NCI-H460 (cell line): ENCODE measurements at places on chromosomes 16 and 17. TPM values are rescaled to one million over a fixed set of nuclear protein-coding genes. Genes with fewer than 3 reads are reported as not detected.

GRCh38 chr16:23252310-23252709 lies 49.8 kb upstream of the SCNN1B start:
- no peak for DNase-seq

- DNase-seq: no peak
Measured at GRCh38 chr17:48593840-48594537, 410 bp upstream of the HOXB5 start.

GRCh38 chr16:85261657-85262557 lies 149.6 kb upstream of the CIBAR2 start:
- no peak for DNase-seq

- DNase-seq: no peak
Measured at GRCh38 chr17:63475491-63476412, 1.1 kb upstream of the ACE start.

- no peak for DNase-seq
Measured at GRCh38 chr16:57544124-57544653, 1.7 kb downstream of the ADGRG5 start.

DNA sequence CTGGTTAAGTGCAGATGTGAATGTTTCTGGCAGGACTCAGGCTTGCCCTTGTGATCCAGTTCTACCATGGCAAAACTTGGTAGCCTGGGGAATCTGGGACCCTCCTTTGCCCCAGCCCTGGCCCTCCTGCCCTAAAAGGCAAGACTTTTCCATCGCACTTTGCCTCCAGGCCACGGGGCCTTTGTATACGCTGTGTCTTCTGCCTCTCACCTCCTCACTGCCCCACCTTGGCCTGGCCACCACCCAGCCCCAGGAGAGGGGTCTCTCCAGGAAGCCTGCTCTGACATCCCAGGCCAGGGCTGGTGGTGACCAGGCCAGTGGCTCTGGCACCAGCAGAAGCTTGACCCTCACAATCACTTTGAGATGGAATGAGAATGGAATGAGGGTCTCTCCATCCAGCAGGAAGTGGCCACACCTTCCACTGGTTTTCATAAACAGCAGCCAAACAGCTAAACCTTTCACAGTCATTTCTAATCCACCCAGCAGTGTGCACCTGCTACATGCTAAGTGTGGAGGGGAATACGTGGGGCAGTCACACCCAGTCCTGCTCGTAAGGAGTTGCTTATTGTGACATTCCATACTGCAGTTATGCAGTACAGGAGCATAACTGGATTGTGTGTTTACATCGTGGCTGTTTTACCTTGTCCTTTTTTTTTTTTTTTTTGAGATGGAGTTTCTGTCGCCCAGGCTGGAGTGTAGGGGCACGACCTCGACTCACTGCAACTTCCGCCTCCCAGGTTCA lies 1.6 kb upstream of the MRPL38 start:
- DNase-seq: no peak

GRCh38 chr17:41522301-41523224 lies 3.9 kb upstream of the KRT15 start:
- no peak for DNase-seq

GRCh38 chr17:77440560-77440981 lies 299.8 kb downstream of the SEC14L1 start:
- DNase-seq: no peak

GRCh38 chr16:50742576-50743200 lies 802 bp downstream of the CYLD start:
- DNase-seq: no peak

GRCh38 chr17:63274146-63274545 lies 172.0 kb downstream of the CYB561 start:
- no peak for DNase-seq

- no peak for DNase-seq
Measured at GRCh38 chr16:30443631-30444030, 2.0 kb downstream of the SEPHS2 start.

GRCh38 chr17:17700251-17700969 lies 19.2 kb downstream of the RAI1 start:
- DNase-seq: no peak

GRCh38 chr17:46813920-46814319 lies 4.6 kb downstream of the WNT3 start:
- no peak for DNase-seq

GRCh38 chr17:49223517-49224197 lies 6.9 kb downstream of the PHOSPHO1 start:
- DNase-seq: peak; percentile 37

DNA sequence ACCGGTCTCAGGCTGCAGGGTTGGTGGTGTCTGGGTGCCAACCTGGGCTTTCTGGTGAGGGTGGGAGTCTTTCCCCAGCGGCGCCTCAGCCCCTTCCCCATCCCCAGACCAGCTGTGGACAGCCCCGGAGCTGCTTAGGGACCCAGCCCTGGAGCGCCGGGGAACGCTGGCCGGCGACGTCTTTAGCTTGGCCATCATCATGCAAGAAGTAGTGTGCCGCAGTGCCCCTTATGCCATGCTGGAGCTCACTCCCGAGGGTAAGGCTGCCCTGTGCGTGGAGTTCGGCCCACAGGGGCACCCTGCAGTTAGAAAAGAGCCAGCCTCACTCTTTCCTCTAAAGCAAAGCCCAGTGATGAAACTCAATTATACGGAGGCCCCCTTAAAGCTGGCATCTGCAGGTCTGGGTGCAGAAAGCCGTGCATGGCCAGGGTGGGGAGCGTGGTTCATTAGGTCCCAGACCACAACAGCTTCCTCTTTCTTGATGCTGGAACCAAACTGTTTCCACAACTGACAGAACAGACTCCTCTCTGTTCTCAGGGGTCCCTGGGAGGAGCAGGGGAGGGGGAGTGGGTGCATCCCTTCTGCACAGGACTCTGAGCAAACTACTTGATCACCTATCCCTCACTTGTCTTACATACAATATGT lies 10.7 kb downstream of the GUCY2D start:
- no peak for DNase-seq

GRCh38 chr17:39611401-39612112 lies 3.8 kb upstream of the NEUROD2 start:
- no peak for DNase-seq

DNA sequence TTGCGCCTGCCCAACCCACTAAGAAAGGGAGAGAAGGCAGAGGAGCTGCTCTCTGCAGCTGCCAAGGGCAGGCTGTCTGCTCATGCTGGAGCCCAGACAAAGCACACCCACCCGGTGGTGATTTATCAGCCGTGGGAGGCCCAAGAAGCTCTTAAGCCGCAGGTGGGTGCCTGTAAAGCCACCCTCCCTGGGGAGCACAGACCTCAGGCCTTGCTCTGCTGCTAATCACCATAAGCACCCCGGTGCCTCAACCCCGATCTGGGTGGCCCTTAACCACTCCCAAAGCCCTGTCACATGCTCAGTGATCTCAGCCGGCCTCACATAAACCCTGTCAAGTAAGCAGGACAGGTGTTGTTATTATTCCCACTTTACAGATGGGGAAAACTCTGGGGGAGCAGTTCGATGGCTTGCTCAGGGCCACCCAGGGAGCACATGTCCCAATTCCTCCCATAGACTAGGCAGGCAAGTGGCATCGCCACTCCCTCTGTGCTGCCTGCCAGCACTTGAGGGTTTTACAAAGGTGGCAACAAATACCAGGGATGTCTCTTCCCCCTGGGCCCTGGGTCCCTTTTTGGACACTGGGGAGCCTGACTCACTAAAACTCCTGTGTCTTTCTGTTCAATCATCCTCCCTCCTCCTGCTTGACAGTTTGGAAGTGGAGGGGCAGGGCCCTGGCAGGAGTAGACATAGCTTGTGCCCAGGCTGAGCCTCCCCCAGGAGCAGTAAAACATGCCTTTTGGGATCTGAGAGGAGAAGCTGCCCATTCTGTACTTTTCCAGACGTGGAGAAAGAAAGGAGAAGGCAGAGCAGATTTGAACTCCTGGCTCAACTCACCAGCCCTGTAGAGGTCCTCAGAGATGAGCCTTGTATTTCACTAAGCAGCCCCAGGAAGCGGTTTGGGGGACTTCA lies 299.3 kb downstream of the SOX9 start:
- DNase-seq: no peak

DNA sequence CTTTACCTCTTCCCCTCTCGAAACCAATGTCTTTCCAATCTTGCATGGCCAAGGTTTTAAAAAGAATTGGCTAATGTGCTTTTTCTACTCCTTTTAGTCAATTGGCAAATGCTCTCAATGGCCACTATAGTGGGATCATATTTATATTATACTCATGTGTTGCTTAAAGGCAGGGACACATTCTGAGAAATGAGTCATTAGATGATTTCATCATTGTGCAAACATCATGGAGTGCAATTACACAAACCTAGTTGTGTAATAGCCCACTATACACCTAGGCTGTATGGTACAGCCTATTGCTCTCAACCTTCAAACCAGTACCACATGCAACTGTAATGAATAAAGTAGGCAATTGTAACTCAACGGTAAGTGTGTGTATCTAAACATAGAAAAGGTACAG lies 180.9 kb downstream of the HS3ST3A1 start:
- peak; percentile 68 for DNase-seq

GRCh38 chr17:50858486-50859225 lies 7.5 kb downstream of the TOB1 start:
- no peak for DNase-seq

DNA sequence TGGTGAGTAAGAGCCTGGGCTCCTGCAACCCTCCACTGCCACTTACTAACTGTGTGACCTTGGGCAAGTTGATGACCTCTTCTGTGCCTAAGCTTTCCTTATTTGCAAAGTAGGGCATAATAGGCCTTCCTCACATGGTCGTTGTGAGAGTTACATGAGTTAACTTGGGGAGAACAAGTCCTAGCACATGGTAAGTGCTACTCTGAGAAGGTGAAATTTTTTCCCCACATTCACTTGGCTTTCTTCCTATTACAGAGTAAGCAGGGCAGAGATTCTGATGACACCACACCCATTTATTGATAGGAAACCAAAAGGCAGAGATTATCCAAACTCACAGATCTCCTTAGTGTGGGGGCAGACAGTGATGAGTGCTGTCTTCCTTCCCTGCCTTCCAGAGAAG lies 1.6 kb downstream of the KCNH4 start:
- no peak for DNase-seq

- DNase-seq: no peak
Measured at GRCh38 chr16:78735337-78735736, 635.9 kb downstream of the WWOX start.

DNA sequence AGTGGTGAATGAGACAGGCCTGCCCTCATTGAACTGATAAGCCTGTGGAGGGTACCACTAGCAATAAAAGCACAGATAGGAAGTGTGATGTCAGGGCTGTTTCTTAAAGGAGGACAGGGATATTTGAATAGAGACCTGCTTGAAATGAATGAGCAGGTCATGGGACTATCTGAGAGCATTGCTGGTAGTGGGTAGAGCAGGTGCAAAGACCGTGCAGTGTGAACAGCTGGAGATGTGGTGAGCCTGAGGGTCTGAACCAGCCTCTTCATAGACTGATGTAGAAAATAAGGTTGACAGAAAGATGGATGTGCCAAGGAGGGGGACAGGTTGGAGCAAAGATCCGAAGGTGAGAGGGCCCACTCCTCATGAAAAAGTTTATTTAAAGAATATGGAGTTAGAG lies 2.4 kb downstream of the NUP93 start:
- DNase-seq: no peak

DNA sequence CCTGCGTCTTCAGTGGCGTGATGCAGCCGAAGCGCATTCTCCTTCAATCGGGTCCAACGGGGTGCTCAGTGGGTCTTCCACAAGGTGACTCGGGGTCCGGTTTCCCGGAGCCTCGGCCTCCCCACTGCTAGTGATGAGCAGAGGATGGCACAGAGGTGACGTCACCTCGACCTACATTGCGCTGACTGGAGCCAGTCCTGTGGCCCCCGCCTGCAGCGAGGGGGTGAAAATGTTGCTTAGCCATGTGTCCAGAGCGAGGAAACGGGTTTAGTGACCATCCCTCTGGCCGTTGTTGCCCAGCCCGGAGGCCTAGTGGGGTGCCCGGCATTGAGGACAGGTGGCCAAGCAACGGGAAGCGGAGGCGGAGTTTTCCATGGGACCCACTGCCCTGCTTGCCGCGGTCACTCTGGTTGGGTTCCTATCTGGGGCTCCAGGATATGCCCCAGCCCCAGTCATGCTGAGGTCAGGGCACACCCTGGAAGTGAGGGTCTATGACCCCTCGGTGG lies 190.6 kb upstream of the CIBAR2 start:
- DNase-seq: no peak

- no peak for DNase-seq
Measured at GRCh38 chr16:27198451-27199234, 4.7 kb upstream of the KDM8 start.

GRCh38 chr16:53320992-53321391 lies 113.3 kb upstream of the RBL2 start:
- no peak for DNase-seq

GRCh38 chr17:57151798-57152197 lies 66.8 kb downstream of the AKAP1 start:
- no peak for DNase-seq

DNA sequence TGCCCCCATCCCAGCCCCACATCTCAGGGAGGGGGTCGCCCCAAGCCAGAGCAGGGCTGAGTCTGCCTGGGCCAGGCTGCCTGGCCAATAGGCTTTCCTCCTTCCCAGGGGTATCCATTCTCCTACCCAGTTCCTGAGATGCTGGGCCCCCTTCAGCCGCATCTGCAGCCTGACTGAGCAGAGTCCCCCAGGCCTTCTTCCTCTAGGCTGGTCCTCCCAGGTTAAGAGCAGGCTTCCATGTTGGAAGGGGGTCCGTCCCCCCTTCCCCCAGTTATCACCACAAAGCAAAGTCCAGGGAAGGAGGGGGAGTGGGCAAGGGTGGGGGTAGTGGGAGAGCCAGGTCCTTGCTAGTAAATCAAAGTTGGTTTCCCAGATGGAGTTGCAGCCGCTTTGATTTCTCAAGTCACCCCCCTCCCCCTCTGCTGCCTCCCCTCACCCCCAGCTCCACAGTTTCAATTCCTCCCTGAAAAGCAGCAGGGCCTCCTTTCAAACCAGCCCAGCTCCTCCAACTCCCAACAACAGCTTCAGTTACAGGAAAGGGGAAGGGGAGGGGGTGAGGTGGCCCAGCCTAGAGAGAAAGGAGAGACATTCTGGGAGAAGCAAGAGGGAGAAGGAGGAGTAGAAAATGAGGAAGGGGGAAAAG lies 9.5 kb upstream of the FZD2 start:
- DNase-seq: no peak

- peak; percentile 68 for DNase-seq
Measured at GRCh38 chr17:50087246-50087911, 7.8 kb upstream of the PDK2 start.

GRCh38 chr17:3890082-3890877 lies 2.6 kb downstream of the CAMKK1 start:
- DNase-seq: peak; percentile 91

- DNase-seq: peak; percentile 56
Measured at GRCh38 chr16:55508941-55509931, at the start of gene LPCAT2. LPCAT2 (plus strand) TSS chr16:55509072; CDS start chr16:55509182, 110 bp downstream.

- no peak for DNase-seq
Measured at GRCh38 chr16:67847064-67847861, at the start of gene CENPT. CENPT (minus strand) TSS chr16:67847693; CDS start chr16:67833859, 13,834 bp downstream.

PER1 gene
- total RNA-seq: 4.6 and 6.5 TPM in 2 replicates

ZNF19 gene
- total RNA-seq: 2.3 and 2.6 TPM in 2 replicates

TELO2 gene
- 7.8 and 8.1 TPM in 2 replicates for total RNA-seq

CNEP1R1 gene
- total RNA-seq: 24.0 and 26.3 TPM in 2 replicates

C17orf78 gene
- total RNA-seq: not detected in 2 replicates

XYLT1 gene
- total RNA-seq: 27.1 and 27.2 TPM in 2 replicates

DDX42 gene
- 55.7 and 61.2 TPM in 2 replicates for total RNA-seq

SCN4A gene
- total RNA-seq: 0.06 and 0.77 TPM in 2 replicates

FOXJ1 gene
- total RNA-seq: not detected in 2 replicates

NHLRC4 gene
- 0.12 and 0.35 TPM in 2 replicates for total RNA-seq

MYH1 gene
- total RNA-seq: not detected in 2 replicates

CSNK2A2 gene
- total RNA-seq: 56.9 and 60.1 TPM in 2 replicates

MRPL10 gene
- 70.5 and 72.8 TPM in 2 replicates for total RNA-seq
